NCI-H187 (cell line): ENCODE measurements at places on chromosomes 2 and 18.

DNA sequence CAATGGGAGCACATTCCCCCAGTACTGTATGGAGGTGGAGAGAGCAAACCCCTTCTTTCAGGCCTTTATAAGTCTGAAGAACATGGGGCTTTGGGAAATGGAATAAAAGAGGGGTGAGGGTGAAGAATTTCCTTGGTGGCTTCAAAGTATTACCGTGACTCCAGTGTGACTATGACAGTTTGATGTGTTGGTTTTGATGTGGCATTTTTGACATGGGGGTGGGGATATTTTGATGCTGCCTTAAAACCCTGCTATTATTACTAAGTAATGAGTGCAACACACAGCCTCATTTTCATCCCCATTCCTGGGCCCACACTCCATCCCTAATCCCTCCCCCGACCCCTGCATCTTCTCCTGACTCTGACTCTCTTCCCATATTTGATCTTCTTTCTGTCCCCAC is 23.6 kb downstream of the QPCT start:
- DNase-seq: no peak

- no peak for DNase-seq
Observed at GRCh38 chr18:60050821-60051220, 151.0 kb downstream of the PMAIP1 start.

DNA sequence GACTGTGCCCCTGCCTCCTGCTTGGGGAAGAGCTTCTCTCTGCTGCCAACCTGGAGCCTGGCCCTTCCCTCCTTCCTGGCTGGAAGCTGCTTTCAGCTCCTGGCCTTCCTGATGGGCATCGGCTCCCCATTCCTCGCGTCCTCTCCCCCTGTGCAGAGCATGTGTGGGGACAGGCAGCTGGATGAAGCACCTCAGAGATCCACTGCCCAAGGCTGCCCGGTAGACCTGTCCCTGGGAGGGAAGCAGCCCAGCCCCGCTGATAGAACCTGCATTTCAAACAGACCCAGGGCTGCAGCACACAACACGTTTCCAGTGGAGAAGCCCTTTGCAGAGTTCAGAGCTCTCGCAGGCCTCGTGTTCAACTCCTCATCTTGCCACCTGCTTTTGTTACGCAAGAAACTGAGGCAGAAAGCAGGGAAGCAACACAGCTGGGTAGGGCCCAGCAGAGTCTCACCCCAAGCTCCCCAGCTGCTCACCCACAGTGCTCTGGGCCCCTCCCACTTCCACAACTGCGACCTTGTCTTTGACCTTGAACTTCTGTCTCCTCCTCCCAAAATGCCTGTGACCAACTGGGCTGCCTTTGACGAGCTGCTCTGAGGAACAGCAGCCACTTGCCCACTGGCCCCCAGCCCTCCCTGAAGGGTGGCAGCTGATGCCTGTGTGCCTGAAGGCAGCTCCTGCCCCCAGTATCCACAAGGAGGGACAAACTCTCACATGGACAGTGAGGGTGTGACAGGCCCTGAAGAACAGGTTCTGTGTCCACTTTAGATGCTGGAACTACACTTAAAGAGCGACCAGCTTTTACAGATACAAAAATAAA is 65.5 kb downstream of the PARD6G start:
- no peak for DNase-seq

DNA sequence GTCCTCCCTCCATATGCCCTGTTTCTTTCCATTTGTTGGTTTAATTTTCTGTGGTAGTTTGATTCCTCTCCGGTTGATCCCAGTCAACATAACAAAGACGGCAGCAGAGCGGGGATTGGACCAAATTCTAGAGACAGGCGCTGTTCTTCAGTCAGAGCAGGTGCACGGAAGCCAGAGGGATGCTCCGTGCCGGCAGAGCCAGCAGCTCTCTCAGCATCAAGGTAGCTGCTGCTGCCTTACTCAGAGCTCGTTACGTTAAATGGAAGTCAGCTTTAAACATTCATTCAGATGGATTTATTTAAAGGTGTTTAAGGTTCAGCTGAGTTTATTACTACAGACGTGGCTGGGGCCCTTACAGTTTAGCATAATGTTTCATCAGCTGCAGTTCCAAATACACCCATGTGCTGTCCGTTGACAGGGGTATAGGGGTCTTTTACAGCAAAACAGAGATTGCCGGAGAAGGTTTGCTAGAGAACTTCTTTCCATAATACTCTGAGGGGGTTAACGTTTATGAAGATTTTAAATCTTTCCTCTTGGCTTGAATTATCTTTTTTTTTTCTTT is 497.2 kb upstream of the PIK3C3 start:
- DNase-seq: no peak

DNA sequence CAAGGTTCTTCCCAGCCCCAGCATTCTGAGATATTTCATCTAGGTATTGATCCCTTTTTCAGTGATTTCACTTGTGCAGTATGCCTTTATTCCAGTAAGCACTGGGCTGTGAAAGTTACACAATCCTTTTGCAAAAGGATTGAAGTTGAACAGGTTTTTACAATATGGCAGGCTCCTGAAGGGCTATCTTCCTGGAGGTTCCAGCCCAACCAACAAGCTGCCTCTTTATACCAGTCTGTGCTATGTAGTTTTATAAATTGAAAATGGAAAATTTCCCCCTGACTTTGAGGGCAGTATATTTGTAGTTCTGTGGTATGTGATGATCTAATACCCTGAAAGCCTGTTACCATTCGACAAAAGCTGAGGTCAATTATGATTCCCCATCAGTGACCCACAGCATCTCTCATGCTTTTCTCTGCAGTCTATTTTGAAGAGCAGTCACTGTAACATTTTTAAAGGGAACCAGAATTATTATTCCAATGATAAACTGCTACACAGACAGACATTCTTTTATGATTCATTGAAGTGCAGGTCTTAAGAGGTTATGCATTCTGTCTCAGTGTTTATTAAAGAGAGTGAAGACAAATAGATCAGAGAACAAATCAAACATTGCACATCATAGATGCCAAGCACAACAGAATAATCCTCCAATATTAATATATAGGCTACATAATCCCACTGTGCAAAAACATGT is 35.2 kb upstream of the STPG4 start:
- DNase-seq: no peak

GRCh38 chr2:169824373-169825333 is at the start of gene METTL5:
Gene METTL5 (minus strand): TSS chr2:169824905. CDS start chr2:169824597, 308 bp downstream.
- peak; percentile 23 for DNase-seq

DNA sequence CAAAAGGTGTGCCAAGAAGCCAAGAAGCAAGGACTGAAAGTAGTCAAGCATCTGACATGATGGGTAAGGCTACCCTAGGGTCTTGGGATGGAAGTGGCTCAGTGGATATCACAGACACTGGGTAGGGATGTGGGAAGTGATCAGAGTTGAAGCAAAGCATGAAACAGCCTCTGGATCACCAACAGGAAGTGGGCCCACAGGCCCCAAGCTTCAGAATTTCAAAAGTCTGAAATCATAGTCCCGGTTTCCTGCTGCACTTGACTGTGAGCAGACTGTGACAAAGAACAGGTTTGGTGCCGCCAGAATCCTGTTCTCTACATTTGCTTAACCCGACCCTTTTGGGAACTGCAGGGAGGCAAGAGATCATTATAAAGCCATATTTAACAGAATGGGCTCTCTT is 57.4 kb downstream of the SP100 start:
- DNase-seq: no peak

DNA sequence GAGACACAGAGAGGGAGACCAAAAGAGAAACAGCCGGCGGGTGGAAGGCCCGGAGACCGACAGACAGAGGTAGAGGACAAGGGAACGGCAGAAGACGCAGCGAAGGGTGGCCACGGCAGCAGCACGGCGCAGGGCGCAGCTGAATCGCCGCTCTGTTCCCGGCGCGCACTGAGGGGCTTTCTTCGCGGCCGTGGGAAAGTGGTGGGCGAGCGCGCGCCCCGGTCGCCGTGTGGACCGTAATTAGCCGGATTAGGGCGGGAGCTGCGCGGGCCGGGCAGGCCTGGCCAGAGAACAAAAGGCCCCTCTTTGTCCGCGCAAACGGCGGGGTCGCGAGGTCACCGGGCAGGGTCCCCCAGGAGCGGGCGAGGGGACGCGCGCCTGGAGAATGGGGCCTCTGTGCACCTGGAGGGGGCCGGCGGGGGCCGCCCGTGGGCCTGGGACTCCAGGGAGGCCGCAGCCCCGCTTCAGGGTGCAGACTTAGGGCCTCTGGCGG is 158.3 kb downstream of the ZFP36L2 start:
- no peak for DNase-seq

DNA sequence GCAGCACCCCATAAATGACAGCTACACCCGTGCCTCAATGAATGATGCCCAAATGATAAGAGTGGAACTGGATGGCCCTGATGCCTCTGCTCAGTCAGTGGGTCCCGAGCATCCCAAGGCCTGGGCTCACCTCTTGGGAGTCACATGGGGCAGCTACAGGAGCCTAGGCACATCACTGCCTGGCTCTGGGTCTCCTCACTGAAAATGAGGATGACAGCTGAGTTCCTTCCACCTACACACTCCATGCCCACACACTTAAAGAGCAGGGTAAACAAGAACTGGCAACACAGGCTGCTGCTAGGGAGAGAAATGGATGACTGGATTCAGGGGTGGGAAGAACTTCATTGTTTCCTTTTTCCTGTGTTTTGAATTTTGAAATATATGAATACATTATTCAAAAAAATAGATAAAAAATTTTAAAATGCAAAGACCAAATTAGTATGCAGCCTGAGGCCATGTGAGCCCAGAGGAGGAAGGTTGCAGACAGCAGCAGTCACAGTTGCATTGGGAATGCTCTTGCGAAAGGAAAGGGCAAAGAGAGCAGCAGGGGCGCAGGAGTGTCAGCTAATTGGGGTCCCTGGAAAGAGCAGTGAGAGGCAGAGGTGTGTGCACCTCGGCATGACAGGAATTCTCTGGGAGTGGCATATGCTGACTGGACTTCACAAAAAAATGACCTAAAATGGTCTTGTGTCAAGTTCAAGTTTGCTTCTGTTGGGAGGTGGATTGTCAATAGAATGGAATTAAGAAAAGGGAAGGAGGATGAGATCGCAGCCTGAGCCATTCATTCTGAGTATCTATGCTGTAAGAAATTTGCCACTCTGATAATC is 327.1 kb downstream of the CELF4 start:
- DNase-seq: no peak

- DNase-seq: no peak
Observed at GRCh38 chr18:79851489-79851888, 53.8 kb downstream of the KCNG2 start.

DNA sequence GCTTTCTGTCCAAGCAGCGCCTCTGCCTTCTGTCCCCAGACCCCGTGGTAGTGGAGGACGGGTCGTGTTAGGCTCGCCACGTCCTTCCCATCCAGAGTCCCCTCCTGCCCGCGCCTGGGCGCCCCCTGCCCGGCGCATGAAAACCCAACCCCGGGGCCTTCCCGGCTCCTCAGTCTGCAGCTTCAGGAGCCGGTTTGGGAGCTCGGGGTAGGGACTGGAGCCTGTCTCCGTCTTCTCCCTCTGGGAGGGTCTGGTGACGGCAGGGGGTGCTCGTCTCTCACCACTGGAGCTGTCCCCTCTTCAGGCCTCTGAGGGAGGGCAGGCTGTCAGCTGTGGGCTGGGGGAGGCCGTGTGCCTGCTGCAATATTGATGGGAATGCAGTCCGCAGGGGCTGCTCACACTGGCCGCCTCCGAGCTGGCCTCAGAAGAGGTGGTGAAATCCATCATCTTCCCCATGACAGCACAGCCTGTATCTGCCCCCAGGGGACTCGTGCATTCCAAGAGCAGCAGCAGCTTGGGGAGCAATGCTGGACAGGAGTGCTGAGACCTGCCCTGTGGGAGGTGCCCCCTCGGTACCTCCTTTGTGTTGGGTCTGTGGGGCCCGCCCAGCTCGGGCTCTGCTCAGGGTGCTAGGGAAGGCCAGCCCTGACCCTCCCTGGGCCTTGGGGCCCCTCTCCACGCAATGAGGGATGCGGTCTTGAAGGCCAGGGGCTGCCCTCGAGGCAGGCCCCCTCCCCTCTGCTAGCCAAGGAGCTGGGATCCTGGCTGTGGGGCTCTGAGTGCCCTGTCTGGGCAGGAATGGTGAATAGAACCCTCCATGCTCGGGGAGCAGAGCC is 17.8 kb upstream of the KLHL30 start:
- no peak for DNase-seq

DNA sequence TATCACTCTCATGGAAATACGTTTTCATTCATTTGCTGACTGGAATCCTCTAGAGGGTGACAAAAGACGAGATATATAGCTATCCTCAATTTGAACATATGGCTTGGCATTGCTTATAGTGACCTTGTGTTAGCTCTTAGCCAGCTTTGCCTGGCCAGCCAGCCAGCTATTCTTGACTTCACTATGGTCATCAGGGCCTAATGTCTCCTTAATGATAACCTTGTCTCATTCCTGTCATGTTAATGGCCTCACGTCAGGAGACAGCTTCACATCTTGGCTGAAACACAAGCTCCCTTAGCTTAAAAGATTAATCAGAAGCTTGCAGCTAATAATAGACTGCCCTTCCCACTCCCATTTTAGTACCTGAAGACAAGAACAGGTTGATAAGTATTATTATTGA is 1517.5 kb upstream of the PIK3C3 start:
- no peak for DNase-seq

DNA sequence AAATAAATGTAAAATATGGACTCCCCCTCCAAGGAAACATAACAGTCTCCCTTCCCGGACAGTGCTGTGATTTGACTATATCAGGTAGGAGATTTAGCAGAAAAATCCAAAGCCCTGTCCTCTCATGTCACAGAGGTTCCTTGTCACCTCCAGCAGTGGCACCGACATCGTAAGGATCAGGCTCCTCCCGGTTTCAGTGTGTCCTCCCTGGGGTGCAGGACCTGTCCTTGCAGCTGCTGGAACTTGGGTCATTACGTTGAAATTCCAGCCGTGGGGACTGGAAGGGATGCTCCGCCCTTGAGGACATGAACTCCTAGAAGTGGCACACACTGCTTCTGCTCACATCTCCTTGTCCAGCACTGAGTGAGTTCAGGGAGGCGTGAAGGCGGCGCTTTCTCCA is 101.1 kb upstream of the ODC1 start:
- DNase-seq: no peak
